ENCODE measurements at places on chromosomes 4 and X.

DNA sequence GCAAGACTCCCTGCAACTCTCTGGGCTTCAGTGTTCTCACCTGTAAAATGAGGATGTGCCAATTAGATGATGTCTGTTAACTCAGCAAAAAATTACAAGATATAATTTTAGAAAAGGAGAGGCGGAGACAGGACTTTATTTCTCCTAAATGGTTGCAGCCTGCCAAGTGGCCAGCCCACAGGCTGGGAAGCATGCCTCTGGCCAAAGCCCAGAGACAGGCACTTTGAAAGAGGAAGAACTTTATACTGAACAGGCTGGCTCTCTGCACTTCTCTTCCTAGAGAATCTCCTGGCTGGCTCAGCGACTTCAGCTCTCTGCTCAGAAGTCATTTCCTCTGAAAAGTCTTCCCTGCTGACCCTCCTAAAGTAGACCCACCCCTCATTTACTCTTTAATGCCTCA lies 3.7 kb downstream of the PRDM5 start:
- no peak overlapping the region for H3K4me3 ChIP-seq
- no peak for DNase-seq
- H3K27me3 ChIP-seq, result no peaks in the 10 kb centered on the region
- H3K4me1 ChIP-seq, result no peaks in the 10 kb centered on the region
- no peaks in the 10 kb centered on the region for H3K36me3 ChIP-seq

- no peak overlapping the region for H3K4me3 ChIP-seq
- peak; percentile 43 for DNase-seq
- no peaks in the 10 kb centered on the region for H3K36me3 ChIP-seq
- no peaks in the 10 kb centered on the region for H3K27me3 ChIP-seq
Measured at GRCh38 chrX:77431227-77431626, 16.0 kb upstream of the FGF16 start.

GRCh38 chr4:140195806-140196205 lies 41.8 kb upstream of the MAML3 start:
- H3K27ac ChIP-seq, result no peak overlapping the region
- no peaks in the 10 kb centered on the region for H3K27me3 ChIP-seq
- DNase-seq, result no peak
- no peak overlapping the region for H3K4me3 ChIP-seq
- no peaks in the 10 kb centered on the region for H3K4me1 ChIP-seq
- no peaks in the 10 kb centered on the region for H3K36me3 ChIP-seq

DNA sequence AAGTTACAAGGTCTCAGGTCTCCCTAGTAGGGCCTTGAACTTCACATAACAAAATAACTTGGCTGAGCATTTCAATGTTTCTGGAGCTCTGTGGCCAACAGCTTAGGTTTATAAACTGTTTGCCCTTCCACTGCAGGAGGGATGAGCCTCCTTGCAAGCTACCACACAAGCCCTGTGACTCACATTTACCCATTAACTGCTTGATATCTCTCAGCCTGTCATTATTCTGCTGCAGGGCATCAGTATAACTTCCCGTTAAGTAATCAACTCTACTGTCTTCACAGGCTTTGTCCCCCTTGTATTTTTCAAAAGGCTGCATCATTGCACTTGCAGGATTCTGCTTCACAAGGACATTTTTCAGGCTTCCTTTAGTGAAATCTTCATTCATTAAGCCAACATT lies 151.7 kb upstream of the CXCL13 start:
- no peak overlapping the region for H3K27ac ChIP-seq
- H3K27me3 ChIP-seq, result no peaks in the 10 kb centered on the region
- DNase-seq, result no peak
- no peaks in the 10 kb centered on the region for H3K4me1 ChIP-seq
- no peak overlapping the region for H3K4me3 ChIP-seq
- H3K36me3 ChIP-seq, result no peaks in the 10 kb centered on the region

GRCh38 chrX:13863324-13863723 lies 46.4 kb upstream of the GPM6B start:
- DNase-seq, result no peak
- H3K36me3 ChIP-seq, result no peaks in the 10 kb centered on the region
- H3K4me3 ChIP-seq, result no peak overlapping the region
- no peak overlapping the region for H3K27ac ChIP-seq

DNA sequence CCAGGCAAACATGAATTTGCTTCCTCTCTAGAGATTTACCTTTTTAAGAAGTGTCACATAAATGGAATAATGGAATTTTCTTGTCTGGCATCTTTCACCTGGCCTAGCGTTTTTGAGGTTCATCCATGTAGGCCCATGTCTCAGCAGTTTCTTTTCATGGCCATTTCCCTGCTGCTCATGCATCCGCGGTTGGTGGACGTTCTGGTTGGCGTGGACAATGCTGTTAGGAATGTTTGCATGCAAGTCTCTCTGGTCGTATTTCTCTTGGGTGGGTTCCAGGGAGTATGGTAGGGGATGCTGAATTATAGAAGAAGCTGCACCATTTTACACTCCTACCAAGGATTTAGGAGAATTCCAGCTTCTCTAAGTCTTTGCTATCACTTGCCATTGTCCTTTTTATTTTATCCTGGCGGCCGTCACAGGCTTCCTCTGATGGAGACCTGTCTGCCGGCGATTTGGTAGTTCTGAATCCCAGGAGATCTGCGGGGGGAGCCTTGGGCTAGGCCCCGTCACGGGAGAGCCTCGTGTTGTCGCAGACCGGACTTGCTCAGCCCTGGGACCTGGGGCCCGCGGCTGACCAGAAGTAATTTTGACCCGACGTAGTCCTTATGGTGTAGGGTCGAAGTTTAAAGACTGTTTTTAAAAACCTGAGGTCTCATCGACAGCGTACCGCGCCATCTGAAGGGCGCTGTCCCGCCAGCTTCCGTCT lies 56.9 kb upstream of the TADA2B start:
- H3K27ac ChIP-seq, result peak overlapping the region; percentile 98
- peak overlapping the region; percentile 84 for H3K4me3 ChIP-seq
- no peaks in the 10 kb centered on the region for H3K27me3 ChIP-seq
- no peaks in the 10 kb centered on the region for H3K4me1 ChIP-seq
- DNase-seq, result peak; percentile 91

DNA sequence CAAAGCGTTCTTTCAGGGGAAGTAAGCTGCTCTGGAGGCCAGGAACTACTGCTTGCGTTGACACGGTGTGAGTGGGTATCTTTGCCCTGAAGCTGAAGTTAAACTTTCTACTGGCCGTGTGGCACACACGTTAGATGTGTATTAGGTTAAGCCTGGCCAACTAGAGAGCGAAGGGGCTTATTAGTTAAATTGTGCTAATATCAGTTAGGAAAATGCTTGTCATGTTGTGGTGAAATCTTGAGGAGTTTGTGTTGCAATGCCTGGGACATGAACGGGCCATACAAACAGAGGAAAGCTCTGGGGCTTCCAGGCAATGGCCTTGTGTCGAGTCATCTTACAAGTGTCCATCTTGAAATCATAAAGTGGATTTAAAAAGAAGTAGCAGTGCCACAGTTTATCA lies 62.6 kb downstream of the NSUN7 start:
- H3K36me3 ChIP-seq, result peaks cover 43% of the 10 kb centered on the region
- no peak for DNase-seq
- H3K4me1 ChIP-seq, result no peaks in the 10 kb centered on the region

DNA sequence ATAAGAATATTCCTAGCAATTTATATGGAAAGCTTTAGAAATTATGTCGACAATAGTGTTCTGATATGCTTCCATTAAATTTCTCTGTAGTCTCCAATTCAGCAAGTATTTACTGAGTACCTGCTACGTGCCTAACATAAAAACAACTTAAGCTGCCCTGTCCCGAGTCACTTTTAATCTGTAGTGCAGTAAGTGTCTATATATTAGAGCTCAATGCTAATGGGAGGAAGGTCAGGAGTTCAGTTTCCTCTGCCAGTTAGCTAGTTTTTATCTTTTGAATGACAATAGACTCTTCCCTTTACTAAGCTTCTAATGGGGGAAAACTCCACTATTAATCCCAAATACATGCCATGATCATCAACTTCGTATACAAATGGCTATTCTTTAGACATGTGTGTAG lies 118.7 kb upstream of the NAP1L5 start:
- peaks cover 34% of the 10 kb centered on the region for H3K4me1 ChIP-seq
- H3K27me3 ChIP-seq, result no peaks in the 10 kb centered on the region
- H3K36me3 ChIP-seq, result no peaks in the 10 kb centered on the region
- no peak overlapping the region for H3K4me3 ChIP-seq
- no peak for DNase-seq

GRCh38 chr4:69684804-69685203 lies 31.8 kb upstream of the UGT2A1 start:
- H3K36me3 ChIP-seq, result no peaks in the 10 kb centered on the region
- H3K27ac ChIP-seq, result no peak overlapping the region
- no peaks in the 10 kb centered on the region for H3K4me1 ChIP-seq
- H3K4me3 ChIP-seq, result no peak overlapping the region
- no peak for DNase-seq

- no peak for DNase-seq
- no peak overlapping the region for H3K4me3 ChIP-seq
- no peaks in the 10 kb centered on the region for H3K27me3 ChIP-seq
- H3K4me1 ChIP-seq, result peaks cover 54% of the 10 kb centered on the region
- no peaks in the 10 kb centered on the region for H3K36me3 ChIP-seq
- peak overlapping the region; percentile 76 for H3K27ac ChIP-seq
Measured at GRCh38 chr4:119725688-119726330, 97.2 kb upstream of the PDE5A start.

DNA sequence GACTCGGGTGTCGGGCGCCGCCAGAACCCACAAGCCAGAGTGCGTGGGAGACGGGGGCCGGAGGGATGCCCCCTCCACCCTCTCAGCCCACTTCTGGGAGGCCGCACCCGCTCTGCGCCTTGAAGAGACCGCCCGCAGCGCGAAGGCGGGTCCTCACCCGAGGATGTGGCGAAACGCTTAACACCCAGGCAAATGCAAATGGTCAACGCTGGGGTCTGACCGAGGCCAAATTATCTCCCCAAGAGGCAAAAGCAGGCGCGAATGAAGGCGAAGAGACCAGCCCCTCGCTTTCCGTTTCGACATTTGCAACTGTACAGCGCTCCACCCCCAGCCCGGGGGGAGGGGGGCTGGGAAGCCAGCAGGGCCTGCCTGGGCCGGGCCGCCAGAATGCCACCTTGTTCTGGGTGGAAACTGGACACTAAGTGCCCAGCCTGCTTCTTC lies 137.7 kb upstream of the ZIC3 start:
- H3K4me3 ChIP-seq, result peak overlapping the region; percentile 42
- no peaks in the 10 kb centered on the region for H3K36me3 ChIP-seq

GRCh38 chr4:53537606-53538005 lies 53.7 kb downstream of the LNX1 start:
- no peaks in the 10 kb centered on the region for H3K36me3 ChIP-seq
- H3K27me3 ChIP-seq, result no peaks in the 10 kb centered on the region
- DNase-seq, result no peak
- H3K4me1 ChIP-seq, result peaks cover 28% of the 10 kb centered on the region

GRCh38 chrX:63250253-63250868 lies 100.8 kb downstream of the SPIN4 start:
- no peaks in the 10 kb centered on the region for H3K36me3 ChIP-seq
- H3K27ac ChIP-seq, result no peak overlapping the region
- H3K27me3 ChIP-seq, result no peaks in the 10 kb centered on the region
- peak; percentile 20 for DNase-seq

DNA sequence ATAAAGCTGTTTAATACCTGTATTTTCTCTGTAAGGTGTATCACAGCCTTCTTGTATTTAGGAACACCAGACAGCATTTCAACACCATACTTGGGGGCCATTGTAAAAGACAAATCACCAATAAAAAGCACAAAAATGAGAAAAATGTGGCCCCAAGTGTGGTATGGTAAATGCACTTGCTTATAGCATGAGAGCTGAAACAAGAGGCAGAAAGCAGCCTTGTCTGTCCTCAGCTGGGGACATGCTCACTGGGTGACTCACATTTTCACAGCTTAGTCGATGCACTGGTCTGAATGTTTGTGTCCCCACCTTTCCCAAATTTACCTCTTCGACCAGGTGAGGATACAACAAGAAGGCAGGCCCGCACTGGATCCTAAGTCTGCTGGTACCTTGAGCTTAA lies 639.7 kb upstream of the AGA start:
- no peaks in the 10 kb centered on the region for H3K27me3 ChIP-seq
- H3K4me1 ChIP-seq, result no peaks in the 10 kb centered on the region
- no peak overlapping the region for H3K27ac ChIP-seq
- H3K4me3 ChIP-seq, result no peak overlapping the region
- no peaks in the 10 kb centered on the region for H3K36me3 ChIP-seq

- peaks cover 90% of the 10 kb centered on the region for H3K36me3 ChIP-seq
- no peak overlapping the region for H3K27ac ChIP-seq
- H3K4me1 ChIP-seq, result no peaks in the 10 kb centered on the region
- no peaks in the 10 kb centered on the region for H3K27me3 ChIP-seq
Measured at GRCh38 chr4:99078931-99079624, 9.5 kb downstream of the ADH5 start.

DNA sequence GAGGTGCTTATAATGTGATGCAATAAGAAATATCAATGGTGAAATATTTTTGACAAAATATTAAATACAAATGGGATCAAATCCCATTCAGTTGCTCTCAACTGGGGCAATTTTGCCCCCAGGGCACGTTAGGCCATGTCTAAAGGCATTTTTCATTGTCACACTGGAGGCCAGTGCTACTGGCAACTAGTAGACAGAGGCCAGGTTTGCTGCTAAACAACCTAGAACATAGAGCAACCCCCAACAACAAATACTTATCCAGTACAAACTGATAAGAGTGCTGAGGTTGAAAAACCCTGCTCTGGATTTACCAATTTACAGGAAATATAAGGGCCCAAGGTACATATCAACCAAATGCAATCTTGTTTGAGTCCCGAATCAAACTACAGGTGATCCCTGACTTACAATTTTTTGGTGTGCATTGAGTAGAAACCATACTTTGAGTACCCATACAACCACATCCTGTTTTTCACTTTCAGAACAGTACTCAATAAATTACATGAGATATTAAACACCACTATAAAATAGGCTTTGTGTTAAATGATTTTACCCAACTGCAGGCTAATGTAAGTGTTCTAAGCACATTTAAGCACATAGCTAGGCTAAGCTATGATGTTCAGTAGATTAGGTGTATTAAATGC lies 237.5 kb downstream of the HNRNPD start:
- no peaks in the 10 kb centered on the region for H3K36me3 ChIP-seq
- no peak for DNase-seq
- H3K4me1 ChIP-seq, result no peaks in the 10 kb centered on the region
- H3K27ac ChIP-seq, result no peak overlapping the region
- no peaks in the 10 kb centered on the region for H3K27me3 ChIP-seq
- H3K4me3 ChIP-seq, result no peak overlapping the region

DNA sequence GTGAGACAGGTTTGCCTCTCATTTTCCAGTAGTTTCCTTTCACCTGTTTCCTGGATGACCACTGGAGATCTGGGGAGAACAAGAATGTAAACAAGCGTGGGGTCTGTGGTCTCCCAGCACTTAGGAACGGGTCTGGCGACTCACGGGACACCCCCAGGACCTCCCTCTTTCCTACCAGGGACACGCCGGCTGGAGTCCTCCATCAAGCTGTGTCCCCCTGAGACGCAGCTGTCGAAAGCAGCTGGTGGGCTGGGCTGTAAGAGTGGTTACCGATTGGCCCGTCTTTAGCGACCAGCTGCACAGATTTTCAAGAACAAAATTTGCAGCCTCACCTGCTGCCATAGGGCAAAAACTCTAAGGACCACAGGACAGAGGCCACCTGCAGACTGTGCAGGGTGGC lies 11.9 kb downstream of the LRPAP1 start:
- H3K36me3 ChIP-seq, result peaks cover 99% of the 10 kb centered on the region
- no peaks in the 10 kb centered on the region for H3K4me1 ChIP-seq
- DNase-seq, result no peak
- H3K27me3 ChIP-seq, result no peaks in the 10 kb centered on the region
- no peak overlapping the region for H3K4me3 ChIP-seq
- H3K27ac ChIP-seq, result no peak overlapping the region
